ENCODE measurements at places on chromosomes 12 and 14. TPM values are rescaled to one million over a fixed set of nuclear protein-coding genes. Genes with fewer than 3 reads are reported as not detected.

Gene AVPR1A
- total RNA-seq, result 44.2 TPM

Gene TRPV4
- 4.2 TPM for total RNA-seq

Gene CMA1
- 0.69 TPM for total RNA-seq

Gene ACSM4
- total RNA-seq, result not detected

- DNase-seq, result no peak
Observed at GRCh38 chr14:104392396-104393198, 187.0 kb upstream of the C14orf180 start.

DNA sequence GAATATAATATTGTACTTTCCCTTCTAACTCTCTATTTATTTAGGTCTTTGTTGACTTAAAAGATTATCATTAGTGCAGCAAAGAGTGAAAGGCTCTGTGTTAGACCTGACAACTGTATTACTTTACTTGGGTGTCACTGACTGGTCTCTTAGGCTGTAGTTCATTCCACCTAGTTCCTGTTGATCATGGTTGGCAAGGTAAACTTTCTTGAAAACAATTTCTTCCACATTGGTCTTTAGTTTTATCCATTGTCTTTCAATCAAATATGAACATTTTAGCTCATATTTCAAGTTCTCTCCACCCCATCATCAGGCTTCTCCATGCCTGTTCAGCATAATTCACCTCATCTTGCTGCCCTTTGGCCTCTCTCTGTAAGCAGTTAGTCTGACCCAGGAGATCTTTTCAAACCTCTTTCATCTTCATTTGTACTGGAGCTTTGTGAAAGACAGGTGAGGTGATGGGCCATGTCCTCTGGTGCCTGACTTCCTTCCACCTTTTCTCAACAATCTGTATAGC, 32.1 kb upstream of the PPM1H start:
- DNase-seq, result no peak

DNA sequence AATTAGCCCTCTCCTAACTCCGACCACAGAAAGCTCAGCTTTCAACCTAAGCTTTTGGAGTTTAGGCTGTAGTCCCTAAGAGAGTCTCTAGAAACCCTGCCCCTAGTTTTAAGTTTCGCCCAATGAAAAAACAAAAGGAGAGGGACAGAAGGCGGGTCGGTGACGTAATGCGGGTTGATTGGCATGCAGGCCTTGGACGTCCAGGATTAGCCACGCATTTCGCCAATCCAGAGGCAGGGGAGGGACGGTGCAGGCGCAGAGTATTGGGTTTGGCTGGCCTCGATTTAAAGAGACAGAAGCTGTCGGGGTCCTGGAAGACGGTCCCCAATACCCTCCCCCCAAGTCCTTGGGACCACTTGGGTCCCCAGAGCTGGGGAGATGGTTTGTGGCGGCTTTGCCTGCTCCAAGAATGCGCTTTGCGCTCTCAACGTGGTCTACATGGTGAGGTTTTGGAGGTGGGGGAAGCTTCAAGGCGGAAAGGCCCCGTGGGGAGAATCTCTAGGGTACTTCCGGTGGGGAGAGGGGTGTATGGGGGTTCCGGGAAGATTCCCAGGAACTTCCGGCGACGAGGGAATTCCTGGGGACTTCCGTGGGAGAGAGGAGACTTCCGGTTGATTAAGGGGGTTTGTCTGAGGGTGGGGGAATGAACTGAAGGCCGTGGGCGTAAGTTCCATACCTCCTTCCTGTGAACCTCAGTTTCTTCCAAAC, at the start of gene TSPAN31:
TSS of gene TSPAN31 (plus strand) at position 263 of the 708 bp plus-strand sequence. CDS start at position 379, 116 bp downstream.
- DNase-seq, result peak; percentile 99

- DNase-seq, result peak; percentile 9
Observed at GRCh38 chr12:3336606-3337311, 154.2 kb upstream of the PRMT8 start.

- no peak for DNase-seq
Observed at GRCh38 chr12:33439587-33440011, at the start of gene SYT10. TSS of gene SYT10 (minus strand) at chr12:33439819. CDS start at chr12:33439522, 297 bp downstream.

DNA sequence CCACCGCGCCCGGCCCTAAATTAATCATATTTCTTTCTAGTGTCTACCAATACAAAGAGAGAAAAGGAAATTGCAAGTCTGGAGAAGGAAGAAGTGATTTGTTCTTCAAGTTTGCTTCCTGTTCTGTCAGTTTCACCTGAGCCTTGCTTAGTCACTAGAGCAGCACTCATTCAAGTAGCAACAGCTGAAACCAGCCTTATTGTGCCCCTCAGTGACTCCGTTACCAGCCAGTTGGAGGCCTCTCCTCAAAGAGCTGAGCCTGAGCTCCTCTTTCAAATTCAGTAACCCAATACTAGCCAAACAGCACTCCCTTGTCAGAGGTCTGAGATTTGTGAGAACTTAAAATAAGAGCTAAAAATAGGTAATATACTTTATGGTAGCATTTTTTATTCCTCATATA, 17.4 kb downstream of the PAWR start:
- DNase-seq, result no peak

- DNase-seq, result no peak
Observed at GRCh38 chr12:105116969-105117368, 9.4 kb downstream of the WASHC4 start.

- no peak for DNase-seq
Observed at GRCh38 chr12:101769865-101770264, 30.6 kb upstream of the SYCP3 start.

- no peak for DNase-seq
Observed at GRCh38 chr12:97984974-97985580, 522.5 kb downstream of the RMST start.

GRCh38 chr12:116381744-116382685, 104.5 kb upstream of the MED13L start:
- DNase-seq, result peak; percentile 89

Measured in skin of body (tissue), 3 donors.